IPS DF 19.7 (cell line): ENCODE measurements at places on chromosomes 4 and X.

DNA sequence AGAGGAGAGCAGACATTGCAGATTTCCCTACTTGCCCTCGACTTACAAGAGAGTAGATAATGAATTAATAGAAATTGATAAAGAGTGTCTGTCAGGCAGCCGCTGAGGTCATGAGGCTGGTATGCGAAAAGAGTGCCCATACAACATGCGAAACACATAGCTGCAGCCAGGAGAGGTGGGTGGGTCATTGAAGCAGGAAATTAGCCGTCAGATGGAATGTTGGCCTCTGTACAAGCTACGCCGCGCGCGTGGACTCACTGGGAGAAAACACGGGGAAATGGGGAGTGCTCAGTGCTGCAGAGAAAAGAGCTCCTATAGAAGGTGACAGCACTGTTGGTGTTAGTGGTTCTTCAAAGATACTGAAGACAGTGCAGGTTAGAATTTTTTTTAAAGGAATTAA, 125.1 kb downstream of the RAPGEF2 start:
- DNase-seq: no peak

DNA sequence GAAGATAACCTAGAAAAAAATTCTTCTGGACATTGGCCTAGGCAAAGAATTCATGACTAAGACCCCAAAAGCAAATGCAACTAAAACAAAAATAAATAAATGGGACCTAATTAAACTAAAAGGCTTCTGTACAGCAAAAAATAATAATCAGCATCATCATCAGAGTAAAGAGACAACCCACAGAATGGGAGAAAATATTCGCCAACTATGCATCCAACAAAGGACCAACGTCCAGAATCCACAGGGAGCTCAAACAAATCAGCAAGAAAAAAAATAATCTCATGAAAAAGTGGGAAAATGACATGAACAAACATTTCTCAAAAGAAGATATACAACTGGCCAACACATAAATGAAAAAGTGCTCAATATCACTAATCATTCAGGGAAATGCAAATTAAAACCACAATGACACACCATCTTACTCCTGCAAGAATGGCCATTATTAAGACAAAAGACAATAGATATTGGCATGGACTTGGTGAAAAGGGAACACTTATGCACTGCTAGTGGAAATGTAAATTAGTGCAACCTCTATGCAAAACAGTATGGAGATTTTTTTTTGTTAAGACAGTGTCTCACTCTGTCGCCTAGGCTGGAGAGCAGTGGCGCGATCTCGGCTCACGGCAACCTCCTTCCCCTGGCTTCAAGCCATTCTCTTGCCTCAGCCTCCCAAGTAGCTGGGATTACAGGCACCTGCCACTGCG, 29.9 kb downstream of the ELF2 start:
- DNase-seq: no peak

DNA sequence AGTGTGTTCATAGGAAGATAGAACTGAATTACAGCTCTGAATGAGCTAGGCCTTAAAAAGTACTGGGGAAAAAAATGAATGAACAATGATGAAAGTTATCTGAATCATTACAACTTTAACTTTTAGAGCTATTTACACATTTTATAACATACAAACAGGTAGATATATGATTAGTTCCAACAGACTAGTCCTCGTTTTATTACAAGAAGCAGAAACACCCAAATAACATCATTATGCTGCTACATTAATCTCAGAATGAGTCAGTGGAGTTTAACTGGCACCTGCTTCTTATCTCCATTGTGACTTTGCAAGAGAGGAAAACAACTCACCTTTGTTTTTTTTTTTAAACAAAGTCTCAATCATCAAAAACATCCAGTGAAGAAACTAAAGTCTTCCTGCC, 15.2 kb downstream of the ATP8A1 start:
- no peak for DNase-seq

DNA sequence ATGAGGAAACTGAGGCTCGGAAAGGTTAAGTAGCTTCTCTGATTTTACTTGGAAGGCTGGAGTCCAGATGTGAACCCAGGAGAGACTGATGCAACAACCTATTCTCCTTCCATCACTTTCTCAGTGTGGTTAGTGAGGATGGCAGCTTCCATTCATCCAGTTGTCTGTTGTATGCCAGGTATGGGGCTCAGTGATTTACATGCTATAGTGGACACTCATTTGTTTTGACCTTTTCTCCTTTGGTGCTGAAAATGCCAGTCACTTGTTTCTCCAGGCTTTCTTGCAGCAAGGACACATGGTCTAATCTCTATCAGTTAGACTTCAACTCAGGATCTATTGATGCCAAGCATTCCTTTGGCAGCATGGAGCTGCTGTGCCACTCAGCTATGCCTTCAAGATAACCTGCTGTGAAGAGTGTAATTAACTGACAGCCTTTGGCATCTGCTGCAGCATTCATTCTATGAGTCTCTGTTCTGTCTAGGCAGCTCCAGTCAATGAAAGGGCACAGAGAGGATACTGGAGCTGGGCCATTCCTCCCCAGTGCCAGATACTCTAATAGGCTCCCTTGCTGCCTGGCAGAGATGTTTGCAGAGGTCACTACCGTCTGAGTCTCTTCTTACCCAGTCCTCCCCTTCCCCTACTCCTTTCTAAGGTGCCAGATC, 11.0 kb upstream of the CWH43 start:
- DNase-seq: no peak
